Stimulated activated CD8-positive, alpha-beta memory T cell treated with anti-CD3 and anti-CD28 coated beads, Interleukin-4, amount 100 ng/mL, for 48 hours (primary cell): ENCODE measurements at places on chromosomes 5 and 9.
A peak's percentile ranks its signal among the peaks of the same experiment; 100 is the strongest.

- no peak for DNase-seq
Observed at GRCh38 chr5:87829217-87829551, 416.5 kb upstream of the CCNH start.

- DNase-seq, result no peak
Observed at GRCh38 chr5:58264276-58264675, 195.6 kb downstream of the PLK2 start.

GRCh38 chr5:96683392-96683791, 21.2 kb downstream of the CAST start:
- no peak for DNase-seq

- no peak for DNase-seq
Observed at GRCh38 chr5:86124333-86124732, 493.4 kb upstream of the COX7C start.

- DNase-seq, result no peak
Observed at GRCh38 chr9:38073882-38074281, 4.9 kb upstream of the SHB start.

GRCh38 chr9:5186416-5187169, 1.2 kb upstream of the INSL6 start:
- DNase-seq, result peak; percentile 53

DNA sequence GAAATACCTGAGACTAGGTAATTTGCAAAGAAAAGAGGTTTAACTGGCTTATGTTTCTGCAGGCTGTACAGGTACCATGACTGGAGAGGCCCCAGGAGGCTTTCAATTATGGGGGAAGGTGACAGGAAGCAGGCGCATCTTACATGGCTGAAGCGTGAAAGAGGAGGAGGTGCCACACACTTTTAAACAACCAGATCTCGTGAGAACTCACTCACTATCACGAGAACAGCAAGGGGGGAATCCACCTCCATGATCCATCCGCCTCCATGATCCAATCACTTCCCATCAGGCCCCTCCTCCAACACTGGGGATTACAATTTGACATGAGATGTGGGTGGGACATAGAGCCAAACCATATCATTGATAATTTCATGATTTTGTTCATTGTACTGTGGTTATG, 2.5 kb upstream of the MED27 start:
- DNase-seq, result no peak

- no peak for DNase-seq
Observed at GRCh38 chr5:151799407-151799806, 27.7 kb downstream of the G3BP1 start.

- no peak for DNase-seq
Observed at GRCh38 chr5:134131578-134132350, 17.3 kb downstream of the TCF7 start.

DNA sequence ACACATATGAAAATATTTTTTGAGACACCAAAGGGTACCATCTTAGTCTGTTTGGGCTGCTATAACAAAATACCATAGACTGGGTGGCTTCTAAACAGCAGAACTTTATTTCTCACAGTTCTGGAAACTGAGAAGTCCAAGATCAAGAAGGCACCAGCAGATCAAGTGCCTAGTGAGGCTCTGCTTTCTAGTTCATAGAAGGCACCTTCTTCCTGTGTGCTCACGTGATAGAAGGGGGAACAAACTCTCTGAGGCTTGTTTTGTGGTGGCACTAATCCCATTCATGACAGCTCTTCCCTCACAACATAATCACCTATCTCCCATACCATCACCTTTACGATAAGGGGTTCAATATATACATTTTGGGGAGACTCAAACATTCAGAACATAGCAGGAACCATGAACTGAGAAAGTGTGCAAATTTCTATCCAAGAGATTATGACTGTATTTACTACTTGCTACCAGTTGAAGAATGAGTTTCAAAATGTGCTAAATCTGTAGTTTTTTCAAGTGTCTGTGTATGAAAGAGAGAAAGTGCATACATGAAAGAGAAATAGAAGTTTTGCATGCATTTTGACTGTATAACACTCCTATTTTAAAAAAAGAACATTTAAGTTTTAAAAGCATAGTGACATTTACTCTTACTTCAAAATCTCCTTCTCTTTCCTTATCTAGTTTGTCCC, 207.3 kb downstream of the PARP8 start:
- DNase-seq, result no peak

DNA sequence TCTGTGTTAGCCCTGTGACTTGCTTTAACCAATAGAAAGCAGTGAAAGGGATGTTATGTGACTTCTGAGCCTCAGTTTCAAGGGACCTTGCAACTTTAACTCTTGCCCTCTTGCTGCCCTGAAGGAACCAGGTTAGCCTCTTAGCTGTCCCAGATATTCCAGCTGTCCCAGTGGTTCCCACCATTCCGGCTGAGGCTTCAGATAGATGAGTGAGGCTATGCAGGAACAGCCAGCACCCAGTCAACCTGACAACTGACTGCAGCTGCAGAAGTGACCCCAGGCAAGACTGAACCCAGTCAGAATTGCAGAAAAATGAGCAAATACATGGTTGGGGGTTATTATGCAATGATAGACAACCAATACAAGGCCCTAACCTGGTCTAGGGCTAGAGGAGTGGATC, 10.4 kb upstream of the CDC23 start:
- no peak for DNase-seq

- DNase-seq, result no peak
Observed at GRCh38 chr9:134177624-134178393, 13.4 kb upstream of the RNU6ATAC start.

DNA sequence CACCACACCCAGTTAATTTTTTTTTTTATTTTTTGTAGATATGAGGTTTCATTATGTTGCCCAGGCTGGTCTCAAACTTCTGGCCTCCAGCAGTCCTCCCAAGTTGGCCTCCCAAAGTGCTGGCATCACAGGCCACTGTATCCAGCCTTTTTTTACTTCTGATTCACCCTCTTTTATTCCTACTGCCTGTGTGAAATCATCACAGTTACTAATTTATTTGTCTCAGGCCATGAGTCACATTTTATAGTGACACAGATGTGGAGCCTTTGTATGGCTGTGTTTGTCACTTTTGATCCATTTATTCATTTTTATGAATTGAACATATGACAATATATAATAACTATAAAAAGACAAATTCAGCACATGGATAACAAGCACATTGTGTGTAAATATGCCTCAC, 67.1 kb upstream of the SNX2 start:
- no peak for DNase-seq

DNA sequence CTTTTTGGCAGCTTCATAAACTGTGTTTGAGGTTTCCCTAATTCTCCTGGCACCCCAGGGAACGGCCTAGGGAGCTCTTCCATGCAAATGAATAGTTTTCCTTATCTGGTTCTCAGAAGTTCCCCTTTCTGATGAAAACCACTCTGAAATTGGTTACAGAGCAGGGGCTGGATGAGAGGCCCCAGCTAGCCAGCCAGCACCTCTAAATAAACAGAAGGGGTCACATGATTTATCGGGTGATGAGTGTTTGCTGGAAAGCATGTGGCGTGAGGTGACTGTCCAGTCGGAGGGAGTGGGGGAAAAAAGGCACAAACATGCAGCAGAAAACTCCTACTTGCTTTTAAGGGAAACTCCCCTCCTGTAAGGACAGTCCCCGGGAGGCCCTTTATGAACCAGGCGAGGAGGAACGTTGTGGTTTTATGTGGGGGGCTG, 261.2 kb upstream of the ANKRD55 start:
- DNase-seq, result no peak

DNA sequence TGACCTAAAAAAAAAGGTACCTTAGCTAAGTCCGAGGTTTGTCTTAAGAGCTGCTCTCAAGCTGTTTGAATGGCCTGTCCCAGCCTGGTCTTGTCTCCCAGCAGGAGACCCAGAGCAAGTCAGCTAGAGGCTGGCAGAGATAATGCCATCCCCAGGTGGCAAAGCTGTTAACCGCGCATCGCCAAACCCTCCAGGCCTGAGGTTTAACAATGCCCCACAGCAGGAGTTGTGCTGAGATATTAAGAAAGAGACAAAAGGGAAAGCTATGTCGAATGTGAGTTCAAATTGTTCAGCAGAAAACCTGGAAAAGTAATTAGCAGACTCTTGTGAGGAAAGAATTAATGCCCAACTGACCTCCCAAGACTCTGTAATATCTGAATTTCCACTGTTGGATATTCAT, 187.1 kb downstream of the FSTL4 start:
- DNase-seq, result no peak

DNA sequence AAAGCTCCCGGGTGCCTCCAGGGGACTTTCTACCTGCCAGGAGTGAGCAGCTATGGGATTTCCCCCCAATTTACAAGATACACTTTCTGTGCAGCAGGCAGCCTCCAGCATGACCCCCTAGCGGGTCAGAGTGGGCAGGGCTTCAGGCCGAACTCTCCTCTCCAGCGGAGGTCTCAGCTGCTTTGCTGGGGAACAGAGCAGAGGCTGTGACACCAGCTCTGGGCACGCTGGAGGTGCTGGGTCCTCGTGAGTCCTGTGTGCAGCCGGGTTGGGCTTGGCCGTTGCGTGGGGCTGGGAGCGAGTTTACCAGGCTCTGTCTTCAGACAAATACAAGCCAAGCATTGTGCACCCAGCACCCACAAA, 2.9 kb downstream of the NRARP start:
- no peak for DNase-seq

GRCh38 chr5:95283022-95283615, 1.8 kb downstream of the MCTP1 start:
- DNase-seq, result no peak

DNA sequence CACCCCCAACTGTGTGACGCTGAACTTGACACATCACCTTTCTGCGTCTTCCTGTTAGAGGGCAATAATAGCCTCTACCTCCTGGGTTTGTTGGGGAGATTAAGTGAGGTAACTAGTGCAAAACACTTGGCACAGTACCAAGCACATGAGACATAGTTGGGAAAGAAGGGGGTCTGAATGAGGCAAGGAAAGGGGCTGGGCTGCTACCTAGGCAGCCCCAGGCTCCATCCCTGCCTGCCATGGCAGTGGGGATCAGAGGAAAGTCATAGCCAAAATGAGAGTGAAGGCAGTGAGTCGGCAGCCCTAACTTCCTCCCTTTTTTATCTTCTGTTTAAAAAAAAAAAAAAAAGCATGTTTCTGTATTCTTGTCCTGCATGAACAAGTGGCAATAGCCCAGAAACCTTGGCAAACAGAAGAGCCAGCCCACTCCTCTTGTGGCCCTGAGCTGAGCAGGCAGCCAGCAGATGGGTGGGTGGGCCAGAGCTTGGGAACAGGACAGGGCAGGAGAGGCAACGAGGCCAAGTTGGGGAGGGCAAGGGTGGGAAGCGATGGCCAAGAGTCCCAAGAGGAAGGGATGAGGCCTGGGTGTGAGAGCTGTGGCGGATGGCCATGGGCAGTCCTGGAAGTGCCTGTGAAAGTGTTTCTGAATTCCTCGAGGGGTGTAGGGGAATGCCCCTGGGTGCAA, 11.4 kb downstream of the CAMK2A start:
- DNase-seq, result no peak

GRCh38 chr9:137682428-137683105, 63.8 kb downstream of the EHMT1 start:
- no peak for DNase-seq

DNA sequence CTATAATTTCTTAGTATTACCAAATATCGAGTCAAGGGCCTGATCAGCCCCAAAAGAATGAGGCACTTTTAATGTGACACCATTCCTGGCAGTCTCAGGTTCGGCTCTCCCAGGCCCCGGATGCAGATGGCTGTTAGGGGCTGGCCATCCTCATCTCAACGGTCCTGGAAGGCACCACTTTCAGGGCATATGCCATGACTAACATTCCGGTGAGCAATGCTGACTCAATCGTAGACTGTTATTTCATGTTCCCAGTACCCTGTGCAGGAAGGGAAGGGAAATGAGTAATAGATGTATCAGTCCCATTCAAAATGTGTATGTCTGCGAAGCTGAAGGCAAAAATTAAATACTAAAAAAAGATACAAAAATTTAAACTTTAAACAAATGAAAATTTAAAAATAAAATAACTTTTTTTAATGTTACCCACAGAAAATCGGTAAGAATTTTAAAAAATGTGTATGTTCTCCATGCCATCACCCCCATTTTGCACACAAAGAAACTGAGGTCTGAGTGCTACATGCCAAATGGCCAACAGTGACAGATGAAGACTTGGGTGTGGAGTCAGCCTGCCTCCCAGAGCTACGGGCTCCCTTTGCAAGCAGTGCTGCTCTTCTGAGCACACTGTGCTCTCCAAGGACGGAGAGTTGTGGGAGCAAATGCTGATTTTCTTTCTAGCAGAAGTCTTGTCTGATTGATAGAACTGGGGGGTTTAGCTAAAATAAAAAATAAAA, 79.0 kb downstream of the GLDC start:
- peak; percentile 59 for DNase-seq

DNA sequence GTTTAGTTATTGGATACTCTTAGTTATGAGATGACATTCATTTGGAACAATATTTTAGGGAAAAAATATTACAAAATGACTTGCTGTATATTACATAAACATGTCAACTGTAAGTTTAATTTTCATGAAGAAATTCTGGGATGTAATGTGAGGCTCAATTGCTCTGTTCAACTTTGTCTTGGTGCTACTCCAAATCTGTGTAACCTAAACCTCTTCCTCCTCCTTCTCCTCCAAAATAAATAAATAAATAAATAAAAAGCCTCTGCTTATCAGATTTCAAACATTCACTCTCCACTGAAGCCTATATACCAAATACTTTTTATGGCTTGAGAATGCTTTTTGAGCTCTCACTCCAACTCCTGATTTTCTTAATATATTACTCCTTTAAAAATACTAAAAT, 27.7 kb downstream of the ACTBL2 start:
- DNase-seq, result no peak

DNA sequence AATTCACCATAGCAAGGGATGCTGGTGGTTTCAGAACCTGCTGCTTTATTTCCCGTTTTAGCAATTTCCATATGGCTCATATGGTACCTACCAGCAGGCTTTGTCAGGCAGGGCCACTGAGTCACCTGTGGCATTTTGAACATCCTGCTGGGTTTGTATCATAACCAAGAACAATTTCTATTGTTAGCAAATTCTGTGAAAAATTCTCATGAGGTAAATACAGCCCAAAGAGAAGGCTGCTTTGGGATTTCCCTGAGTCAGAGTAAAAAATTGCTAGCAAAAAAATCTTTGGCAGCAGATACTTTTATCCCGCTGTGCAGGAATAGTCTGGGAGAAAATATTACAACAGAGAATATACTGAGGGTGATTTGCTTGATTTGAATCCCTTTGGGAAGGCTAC, 52.7 kb downstream of the PRR16 start:
- no peak for DNase-seq

DNA sequence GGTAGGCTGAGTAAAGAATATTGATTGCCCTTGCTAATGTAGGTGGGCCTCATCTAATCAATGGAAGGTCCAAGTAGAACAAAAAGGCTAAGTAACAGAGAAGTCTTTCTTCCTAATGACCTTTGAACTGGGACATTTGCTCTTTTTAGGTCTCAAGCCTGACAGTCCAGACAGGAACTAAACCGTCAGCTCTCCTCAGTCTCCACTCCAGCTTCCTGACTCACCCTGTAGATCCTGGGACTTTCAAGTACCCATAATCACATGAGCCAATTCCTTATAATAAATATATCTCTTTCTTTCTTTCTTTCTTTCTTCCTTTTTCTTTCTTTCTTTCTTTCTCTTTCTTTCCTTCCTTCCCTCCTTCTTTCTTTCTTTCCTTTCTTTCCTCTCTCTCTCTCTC, 479.5 kb upstream of the PAPPA start:
- no peak for DNase-seq

- no peak for DNase-seq
Observed at GRCh38 chr5:10645671-10646070, 81.8 kb downstream of the ANKRD33B start.
